CD8-positive, alpha-beta memory T cell (primary cell): ENCODE measurements at places on chromosomes 5 and 9.
A peak's percentile ranks its signal among the peaks of the same experiment; 100 is the strongest.

DNA sequence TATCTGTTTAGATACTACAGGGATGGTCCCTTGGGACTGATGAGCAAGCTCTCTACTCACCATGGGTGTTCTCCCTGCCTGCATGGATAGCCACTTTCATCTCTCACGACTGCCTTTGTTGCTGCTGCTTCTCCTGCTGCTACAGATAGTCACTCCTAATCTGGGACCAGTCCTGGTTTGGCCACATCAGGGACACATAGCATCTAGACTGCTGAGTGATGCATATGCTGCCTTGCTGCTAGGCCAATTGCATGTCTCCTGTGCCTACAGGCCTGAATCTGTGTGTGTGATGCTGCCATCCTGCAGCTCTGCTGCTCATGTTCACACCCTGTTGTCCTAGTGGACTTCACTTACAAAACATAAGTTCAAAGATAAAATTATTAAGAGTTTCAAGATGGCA lies 297.1 kb downstream of the HCN1 start:
- no peak for DNase-seq

DNA sequence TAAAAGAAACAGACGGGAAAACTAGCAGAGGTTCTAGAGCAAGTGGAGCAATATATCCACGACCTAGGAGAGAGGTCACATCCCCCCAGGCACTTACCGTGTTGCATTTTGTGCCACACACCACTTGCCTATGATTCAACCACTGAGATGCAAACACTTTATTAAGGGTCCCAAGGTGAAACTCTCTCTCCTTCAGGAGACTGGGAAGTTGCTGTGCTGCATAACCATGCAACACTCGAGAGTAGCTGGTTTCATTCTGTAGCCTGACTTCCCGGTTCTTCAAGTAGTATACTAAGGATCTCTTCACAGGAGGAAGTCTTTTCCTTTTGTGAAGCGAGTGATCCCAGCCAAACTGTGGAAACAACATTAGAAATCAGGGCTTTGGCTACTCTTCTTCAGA lies 1.6 kb downstream of the DCAF12 start:
- DNase-seq: no peak

GRCh38 chr9:118330191-118330986 lies 626.2 kb downstream of the TLR4 start:
- no peak for DNase-seq

GRCh38 chr5:89428624-89429023 lies 545.6 kb upstream of the MEF2C start:
- no peak for DNase-seq

- no peak for DNase-seq
Measured at GRCh38 chr9:130660683-130661450, 3.5 kb upstream of the PRDM12 start.

DNA sequence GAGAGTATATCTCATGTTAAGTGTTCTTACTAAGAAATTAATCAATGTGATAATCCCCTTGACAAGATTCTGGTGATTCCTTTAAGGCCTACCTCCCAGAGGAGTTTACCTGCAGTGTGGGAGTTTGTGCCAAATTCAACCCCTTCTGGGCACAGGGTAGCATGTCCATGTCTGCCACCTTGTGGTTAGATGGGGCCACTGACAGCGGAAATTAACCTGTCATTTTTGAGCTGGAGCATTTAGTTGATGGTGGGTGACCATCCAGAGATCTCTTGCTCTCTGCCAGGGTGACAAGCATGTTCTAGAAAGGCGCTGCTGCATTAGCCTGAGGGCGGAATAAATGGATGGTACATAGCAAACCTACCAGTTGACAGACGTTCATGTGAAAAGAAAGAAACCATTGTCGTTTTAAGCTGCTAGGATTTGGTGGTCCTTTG lies 132.2 kb downstream of the FBXO4 start:
- DNase-seq: peak; percentile 35

GRCh38 chr5:163832155-163832554 lies 326.7 kb downstream of the MAT2B start:
- DNase-seq: no peak

DNA sequence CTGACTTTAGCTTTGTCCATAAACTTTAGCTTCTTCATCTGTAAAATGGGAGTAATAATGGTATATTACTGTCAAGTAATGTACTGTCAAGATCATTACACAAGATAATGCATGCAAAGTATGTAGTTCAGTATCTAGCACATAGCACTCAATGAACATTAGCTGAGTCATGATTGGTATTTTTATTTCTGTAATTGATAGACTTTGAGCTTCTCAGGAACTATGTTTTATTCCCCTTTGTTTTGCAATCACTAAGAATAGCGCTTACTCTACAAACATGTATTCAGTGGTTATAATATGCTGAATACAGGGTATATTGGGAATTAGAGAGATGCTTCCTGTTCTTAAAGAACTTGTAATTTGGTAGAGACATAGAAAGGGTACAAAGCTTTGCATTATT lies 142.3 kb upstream of the KLF9 start:
- no peak for DNase-seq

DNA sequence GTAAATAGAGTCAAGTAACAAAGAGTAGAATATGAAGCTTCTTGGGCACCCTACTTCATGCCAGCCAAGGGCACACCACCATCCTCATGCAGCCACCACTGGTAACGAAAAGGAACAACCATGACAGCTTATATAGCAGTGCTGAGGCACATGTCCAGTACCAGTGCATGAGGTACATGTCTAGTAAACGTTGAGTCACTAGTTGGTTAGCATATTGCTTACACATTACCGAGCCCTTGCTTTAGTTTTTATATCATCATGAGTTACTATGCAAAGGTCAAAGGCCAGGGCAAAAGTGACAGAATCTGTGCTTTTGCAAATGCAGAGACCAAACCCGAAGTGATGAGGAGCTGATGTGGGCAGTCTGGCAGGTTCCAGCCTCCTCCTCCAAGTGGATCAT lies 147.1 kb upstream of the MAP1B start:
- no peak for DNase-seq

DNA sequence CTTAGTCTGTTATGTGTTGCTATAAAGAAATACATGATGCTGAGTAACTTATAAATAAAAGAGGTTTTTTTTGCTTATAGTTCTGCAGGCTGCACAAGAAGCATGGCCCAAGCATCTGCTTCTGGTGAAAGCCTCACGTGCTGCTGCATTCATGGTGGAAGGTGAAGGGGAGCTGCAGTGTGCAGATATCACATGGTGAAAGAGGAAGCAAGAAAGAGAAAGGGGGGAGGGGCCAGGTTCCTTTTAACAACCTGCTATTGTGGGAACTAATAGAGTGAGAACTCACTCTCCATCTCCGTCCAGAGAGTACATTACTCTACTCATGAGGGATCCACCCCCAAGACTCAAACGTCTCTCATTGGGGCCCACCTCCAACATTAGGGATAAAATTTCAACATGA lies 12.5 kb upstream of the PARP8 start:
- DNase-seq: no peak

DNA sequence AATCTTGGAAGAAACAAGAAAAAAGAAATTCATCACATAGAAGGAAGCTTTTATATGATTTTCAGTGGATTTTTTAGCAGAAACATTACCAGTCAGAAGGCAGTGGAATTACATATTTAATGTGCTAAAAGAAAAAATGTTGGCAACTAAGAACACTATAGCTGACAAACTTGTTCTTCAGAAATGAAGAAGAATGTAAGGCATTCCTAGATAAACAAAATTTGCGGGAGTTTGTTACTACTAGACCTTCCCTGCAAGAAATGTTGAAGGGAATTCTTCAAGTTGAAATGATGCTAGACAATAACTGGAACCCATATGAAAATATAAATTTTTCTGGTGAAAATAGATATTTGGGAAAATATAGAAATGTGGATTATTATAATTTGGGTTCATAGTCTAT lies 718.3 kb upstream of the GRAMD2B start:
- no peak for DNase-seq

- DNase-seq: no peak
Measured at GRCh38 chr5:60677850-60678664, 21.9 kb downstream of the DEPDC1B start.

DNA sequence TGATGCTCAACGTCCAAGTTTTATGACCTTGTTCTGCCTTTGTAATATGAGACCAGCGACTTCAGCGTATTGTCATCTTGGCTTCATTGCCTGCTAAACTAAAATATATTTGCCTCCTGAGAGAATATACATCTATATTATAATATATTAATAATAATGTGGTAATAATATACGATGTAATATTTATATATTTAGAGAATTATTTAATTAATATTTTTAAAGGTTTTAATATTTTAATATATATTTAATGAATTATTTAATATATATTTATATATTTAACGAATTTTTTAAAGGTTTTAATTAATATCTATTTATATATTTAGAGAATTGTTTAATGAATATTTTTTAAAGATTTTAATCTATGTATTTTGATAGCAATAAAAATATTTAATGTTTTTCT lies 700.7 kb downstream of the TAF11L14 start:
- DNase-seq: no peak

DNA sequence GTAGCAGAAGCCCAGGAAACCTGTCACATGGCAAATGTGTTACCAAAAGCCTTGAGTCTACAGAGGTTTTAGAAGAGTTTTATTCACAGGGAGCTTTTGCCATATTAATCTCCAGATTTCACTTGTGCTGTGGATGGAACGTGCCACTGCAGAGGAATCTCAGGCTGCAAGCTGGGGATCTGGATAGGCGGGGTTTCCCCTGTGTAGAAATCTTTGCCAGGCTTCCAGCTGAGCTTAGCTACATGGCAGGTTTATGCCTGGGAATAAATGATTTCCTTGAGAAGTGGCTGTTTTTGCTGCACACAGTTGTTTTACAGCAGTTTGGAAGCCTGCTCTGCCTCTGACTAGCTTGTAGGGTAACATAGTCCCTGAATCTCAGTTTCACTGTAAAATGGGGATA lies 224.6 kb upstream of the PLPPR1 start:
- no peak for DNase-seq

GRCh38 chr9:87909310-87910041 lies 8.3 kb upstream of the SPATA31C1 start:
- no peak for DNase-seq

DNA sequence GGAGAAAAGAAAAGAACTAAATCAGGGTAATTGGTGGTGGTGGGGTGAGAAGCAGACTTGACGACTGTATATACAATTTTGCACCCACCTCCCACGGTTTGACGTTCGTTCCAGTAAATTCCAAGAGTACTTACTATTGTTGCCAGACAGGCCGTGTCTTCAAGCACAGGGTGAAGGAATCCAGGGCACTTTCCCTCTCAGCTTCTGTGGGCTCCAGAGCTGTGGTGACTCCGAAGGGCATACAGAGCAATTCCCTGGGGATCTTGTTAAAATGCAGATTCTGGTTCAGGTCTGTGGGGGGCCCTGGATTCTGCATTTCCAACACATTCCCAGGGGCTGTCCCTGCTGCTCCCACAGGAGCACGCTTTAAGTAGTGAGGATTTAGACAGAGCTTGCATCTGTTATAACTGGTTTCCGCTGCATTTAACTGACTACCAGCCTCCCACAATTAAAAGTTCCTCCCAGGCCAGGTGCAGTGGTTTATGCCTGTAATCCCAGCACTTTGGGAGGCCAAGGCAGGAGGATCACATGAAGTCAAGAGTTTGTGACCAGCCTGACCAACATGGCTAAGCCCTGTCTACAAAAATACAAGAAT lies 49.3 kb upstream of the FANCC start:
- no peak for DNase-seq

- no peak for DNase-seq
Measured at GRCh38 chr5:144377207-144377606, 206.5 kb downstream of the KCTD16 start.

- DNase-seq: no peak
Measured at GRCh38 chr5:35134278-35135030, 86.7 kb upstream of the AGXT2 start.

DNA sequence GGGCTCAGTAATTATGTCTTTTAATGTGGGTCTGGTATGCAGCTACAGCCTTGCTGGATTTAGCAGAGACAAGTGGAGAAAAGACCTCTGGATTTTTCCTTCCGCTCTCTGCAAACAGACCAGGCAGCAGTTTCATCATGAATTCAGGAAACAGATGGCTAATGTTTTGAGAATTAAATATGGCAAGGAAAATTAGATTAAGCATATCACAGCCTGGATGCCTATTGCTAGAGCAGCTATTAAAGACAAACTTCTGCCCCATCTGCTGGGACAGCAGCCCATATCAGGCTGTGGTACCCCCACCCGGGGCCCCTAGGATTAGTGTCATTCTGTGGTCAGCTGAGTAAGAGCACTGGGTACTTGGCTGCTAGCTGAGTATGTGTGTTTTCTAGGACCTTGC lies 6.2 kb downstream of the SKP2 start:
- DNase-seq: no peak

DNA sequence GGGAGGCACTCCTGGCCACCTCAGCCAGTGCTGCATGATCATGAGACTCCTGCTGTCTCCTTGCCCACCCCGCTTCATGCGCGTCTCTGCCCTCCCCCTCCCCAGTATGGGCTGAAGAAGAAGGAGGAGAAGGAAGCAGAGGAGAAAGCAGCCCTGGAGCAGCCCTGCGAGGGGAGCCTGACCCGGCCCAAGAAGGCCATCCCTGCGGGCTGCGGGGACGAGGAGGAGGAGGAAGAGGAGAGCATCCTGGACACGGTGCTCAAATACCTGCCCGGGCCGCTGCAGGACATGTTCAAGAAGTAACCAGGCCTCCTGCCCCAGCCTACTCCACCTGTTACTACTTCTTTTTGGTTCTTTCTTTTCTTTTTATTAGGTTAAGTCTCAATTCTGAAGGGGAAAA lies 8.4 kb downstream of the CPLX2 start:
- DNase-seq: no peak

DNA sequence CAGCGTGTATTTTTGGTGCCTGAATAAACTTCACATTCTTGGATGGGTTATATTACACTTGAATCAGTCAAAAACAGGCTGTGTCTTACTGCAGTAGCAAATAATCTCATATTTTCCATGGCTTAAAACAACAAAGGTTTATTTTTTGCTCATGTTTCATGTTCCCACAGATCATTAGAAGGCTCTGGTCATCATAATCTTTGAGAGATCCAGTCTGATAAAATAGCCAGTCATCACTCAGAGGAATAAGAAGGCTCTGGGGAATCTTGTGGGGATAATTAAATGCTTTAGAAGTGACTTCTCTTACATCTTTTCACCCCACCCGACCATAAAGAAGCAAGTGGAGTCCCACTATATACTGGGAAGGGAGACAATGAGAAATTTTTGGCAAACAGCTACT lies 417.7 kb downstream of the PSAT1 start:
- DNase-seq: no peak

- DNase-seq: no peak
Measured at GRCh38 chr5:10634050-10634449, 70.2 kb downstream of the ANKRD33B start.

- DNase-seq: no peak
Measured at GRCh38 chr9:21589344-21590056, 107.4 kb upstream of the IFNE start.

DNA sequence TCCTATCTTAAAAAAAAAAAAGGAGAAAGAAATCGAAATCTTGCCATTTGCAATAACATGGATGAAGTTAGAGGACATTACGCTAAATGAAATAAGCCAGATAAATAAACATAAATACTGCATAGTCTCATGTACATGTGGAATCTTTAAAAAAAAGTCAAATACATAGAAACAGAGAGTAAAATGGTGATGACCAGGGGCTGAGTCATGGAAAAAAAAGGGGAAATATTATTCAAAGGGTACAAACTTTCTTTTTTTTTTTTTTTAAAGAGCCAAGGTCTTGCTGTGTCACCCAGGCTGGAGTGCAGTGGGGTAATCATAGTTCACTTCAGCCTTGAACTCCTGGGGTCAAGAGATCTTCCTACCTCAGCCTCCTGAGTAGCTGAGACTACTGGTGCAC lies 310.1 kb downstream of the ZNF608 start:
- DNase-seq: no peak
